ENCODE measurements at places on chromosomes 5 and 9. TPM values are rescaled to one million over a fixed set of nuclear protein-coding genes. Genes with fewer than 3 reads are reported as not detected.

- DNase-seq: no peak
Measured at GRCh38 chr5:126830061-126830460, 53.1 kb downstream of the LMNB1 start.

The LRRC14B gene
- total RNA-seq: not detected

The PRELID1 gene
- 248 TPM for total RNA-seq

DNA sequence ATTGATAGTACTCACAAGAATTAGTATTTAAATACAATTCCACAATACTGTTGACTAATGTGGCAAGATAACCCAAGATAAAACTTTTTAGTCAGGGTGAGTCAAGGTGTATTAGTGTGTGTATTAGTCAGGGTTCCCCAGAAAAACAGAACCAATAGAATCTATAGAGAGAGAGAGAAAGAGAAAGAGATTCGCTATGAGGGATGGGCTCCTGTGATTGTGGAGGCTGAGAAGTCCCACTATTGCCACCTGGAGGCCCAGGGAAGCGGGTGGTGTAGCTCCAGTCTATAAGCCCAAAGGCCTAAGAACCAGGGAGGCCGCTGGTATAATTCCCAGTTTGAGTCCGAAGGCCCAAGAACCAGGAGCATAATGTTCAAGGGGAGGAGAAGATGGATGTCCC lies 10.0 kb upstream of the SHISAL2B start:
- DNase-seq: no peak

DNA sequence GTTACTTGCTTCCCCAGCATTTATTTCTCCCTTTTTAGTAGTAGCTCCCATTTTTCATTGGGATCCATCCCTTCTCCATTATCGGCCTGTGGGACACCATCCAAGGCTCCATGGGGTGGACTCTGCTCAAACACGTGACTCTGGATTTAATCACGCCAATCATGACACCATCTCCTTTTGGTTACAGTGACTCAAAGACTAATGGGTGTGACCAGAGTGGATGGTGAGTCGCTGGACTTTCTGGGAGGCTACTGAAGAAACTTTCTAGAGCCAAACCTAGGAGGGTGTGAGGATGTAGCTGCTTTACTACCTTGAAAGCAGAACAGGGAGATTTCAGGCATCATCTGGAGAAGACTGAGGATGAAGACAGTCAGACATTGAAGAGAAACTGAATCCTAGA lies 93.1 kb downstream of the PJA2 start:
- no peak for DNase-seq

The DMRT3 gene
- total RNA-seq: not detected
